Stimulated activated CD4-positive, alpha-beta T cell treated with anti-CD3 and anti-CD28 coated beads, Interleukin-4, amount 100 ng/mL, for 4 hours (primary cell): ENCODE measurements at places on chromosomes 2 and 18.

- DNase-seq = no peak
Observed at GRCh38 chr2:105455488-105456003, 56.7 kb upstream of the FHL2 start.

DNA sequence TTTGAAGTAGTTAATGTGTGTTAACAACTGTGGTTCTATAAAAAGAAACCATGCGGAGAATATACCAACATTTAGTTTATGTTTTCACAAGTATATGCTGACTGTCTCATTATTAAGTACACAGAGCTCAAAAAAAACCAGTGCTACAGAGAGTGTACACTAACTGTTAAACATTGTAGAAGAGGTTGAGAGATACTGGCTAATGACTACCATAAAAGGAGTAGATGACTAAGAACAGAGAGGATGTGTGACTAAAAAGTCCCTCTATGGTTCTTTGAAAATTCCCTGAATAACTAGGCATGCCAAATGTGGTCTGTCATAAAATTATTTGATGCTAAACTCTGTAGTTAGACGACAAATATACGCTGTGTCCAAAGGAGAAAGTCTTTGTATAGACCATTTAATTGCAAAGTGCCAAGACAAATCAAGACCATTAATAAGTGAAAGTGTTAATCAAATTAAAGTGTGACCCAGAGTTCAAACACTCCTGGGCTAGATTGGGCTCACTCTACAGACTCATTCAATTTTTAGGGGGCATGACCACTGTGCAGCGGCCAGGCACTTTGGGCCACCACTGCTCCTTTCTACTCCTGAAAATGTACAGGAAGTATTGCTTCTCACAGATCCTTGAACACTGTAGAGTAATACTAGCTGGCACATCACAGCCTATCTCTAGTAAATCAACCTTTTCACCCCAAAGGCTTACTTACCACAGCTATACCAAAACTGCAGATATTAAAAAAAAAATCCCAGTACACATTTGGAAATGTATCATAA is 45.1 kb upstream of the SERTAD2 start:
- DNase-seq = no peak

- no peak for DNase-seq
Observed at GRCh38 chr2:8679827-8680731, 1.8 kb upstream of the ID2 start.

- DNase-seq = no peak
Observed at GRCh38 chr18:65746936-65747335, 3.9 kb upstream of the CDH7 start.

GRCh38 chr2:67311536-67311935 is 85.6 kb upstream of the ETAA1 start:
- DNase-seq = no peak

- no peak for DNase-seq
Observed at GRCh38 chr2:221570321-221570935, 1.7 kb downstream of the EPHA4 start.

DNA sequence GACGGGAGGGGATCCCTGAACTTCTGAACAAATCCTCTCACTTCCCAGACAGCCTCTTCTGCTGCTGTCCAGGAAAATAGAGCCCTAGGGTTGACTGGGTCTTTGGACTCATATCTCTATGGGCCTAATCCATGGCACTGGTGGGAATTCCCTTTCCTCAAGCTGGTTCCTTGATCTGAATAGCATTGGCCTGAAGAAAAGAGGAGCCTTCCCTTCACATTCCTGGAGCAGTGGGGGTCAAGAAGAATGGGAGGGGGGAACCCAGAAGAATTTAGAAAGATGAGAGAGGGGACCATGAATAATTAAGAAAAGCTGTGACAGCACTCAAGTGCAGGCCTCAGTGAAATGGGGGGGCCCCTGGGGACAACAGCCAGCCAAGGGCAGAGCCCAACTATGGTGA is 80.2 kb downstream of the COL6A3 start:
- no peak for DNase-seq

DNA sequence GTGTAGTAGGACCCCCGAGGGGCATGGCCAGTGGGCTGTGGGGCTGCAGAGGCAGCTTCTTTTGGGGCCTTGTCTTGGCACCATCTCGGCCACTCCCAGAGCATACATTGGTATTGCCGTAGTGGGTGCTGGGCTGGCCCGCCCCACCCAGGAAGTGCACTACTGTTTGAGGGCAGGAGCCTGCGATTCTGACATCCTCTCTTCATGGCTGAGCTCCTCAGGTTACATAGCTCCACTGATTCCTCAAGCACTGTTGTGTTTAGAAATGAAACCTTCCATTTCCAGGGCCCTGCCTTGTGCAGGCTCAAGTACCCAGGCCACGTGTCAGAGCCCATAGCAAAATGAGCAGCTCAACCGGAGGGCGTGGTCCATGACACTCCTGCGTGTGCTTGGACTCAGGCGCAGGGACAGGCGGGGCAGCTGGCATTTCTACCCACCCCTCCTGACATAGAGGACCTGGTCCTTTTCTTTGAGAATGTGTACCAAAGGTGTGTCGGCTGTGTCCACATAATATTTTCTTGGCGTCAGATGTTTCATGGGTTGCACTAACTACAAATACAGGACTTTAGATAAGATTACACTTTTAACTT is 67.9 kb downstream of the DGKD start:
- DNase-seq = peak; percentile 36

DNA sequence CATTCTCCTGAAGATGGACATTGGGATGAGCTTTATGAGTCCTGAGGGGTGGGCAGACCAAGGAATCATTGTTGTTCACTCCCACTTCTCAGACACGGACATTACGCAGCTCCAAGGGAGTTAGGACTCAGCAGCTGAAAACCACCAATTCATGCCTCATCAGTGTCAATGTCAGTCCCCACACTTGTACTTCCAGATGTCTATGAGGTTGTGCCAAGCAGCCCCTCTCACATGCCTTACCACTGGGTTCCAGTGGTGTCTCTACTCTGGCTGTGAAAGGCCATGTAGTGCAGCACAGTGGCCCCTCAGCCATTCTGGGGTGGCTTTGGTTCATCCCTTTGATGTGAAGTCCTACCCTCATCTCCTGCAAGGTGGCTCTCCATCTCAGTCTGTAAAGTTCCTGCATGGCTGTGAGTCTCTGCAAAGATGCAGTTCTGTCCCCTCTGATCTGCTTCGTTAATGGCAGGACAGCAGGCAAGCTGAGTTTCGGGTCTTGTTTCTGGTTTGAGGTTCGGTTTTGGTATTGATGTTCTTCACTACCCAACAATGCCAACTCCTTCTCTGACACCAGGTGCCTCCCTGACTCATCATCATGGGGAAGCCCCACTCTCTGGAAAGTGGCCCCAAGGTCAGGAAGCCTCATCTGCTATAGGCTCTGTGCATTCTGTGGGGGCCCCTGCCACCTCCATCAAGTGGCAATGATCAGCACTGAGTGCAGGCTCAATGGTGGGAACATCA is 14.0 kb upstream of the COL6A3 start:
- peak; percentile 88 for DNase-seq

DNA sequence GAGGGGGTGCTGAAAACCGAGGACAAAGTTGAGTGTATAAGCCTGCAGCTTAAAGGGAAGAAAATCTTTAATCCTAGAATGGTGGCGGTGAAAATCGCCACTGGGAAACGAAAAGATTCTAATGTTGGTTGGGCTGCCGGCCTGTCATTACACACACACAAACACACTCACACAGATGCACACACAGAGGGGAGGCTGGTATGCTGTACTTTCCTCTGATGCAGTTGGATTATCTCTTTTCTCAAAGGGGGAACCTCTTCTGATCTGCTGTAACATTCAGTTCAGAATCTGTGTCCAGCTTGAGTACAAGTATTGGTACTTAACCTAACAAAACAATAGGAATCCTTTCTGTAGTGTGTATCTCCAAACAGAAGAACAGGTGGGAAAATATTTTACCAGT is 39.0 kb downstream of the ANXA4 start:
- DNase-seq = no peak

DNA sequence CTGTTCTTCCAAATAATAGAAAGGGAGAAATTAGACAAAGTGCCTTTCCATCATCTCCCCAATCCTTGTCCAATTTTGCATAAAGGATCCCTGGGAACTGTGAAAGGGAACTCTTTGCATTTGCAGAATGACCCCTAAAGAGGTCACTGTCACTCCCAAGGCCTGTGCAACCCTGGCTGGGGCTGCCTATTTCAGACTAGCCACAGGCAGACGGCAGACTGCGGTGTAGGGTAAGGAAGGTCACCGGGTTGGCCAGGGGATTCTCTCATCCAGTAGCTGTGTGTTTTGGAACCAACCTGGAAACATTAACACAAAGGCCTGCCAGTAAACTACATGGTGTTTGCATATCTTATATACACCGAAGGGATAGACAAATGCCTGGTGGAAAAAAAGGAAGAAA is 818.7 kb downstream of the BCL11A start:
- DNase-seq = no peak

GRCh38 chr18:21242780-21243401 is 859 bp downstream of the GREB1L start:
- DNase-seq = no peak

DNA sequence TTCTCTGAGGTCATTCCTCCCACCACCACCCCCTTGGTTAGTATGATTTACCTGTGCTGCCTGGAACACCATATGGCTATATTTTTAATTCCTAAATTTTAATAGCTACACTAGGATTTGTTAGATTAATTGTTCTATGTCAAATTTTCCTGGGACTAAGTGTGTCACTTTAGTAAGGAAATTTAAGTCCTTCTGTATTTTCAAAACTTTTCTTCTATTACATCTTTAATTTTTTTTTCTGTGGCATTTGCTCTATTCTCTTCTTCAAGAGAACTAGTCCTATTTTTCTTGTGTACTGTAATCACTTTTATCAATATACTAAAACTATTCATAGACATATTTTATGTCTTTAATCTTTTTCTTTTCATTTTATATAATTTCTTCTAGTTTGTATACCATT is 456.9 kb downstream of the ARHGAP15 start:
- DNase-seq = no peak

- DNase-seq = no peak
Observed at GRCh38 chr2:238636269-238637073, 209.7 kb downstream of the ASB1 start.

GRCh38 chr2:215554689-215555498 is 119.0 kb upstream of the FN1 start:
- DNase-seq = no peak

GRCh38 chr18:69725855-69726508 is 221.7 kb downstream of the CD226 start:
- no peak for DNase-seq

- no peak for DNase-seq
Observed at GRCh38 chr2:61134141-61134540, 27.8 kb upstream of the C2orf74 start.

- DNase-seq = no peak
Observed at GRCh38 chr2:98469862-98470544, 25.3 kb downstream of the INPP4A start.

DNA sequence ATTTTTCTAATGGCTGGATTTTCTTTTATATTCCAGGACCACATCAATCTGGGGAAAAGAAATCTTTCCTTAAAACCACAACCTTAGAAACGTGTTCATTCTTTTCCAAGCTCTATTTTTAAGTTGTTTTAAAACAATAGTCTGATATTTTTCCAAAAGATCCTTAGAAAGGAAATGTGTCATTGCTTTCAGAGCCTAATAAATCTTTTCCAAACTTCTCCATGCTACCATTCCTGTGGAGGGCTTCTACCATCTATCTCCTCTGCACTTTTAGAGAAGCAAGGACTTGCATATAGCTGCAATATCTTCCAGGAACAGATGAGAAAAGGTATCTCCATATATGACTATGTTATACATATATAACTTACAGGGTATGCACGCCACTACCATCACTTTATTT is 21.2 kb downstream of the WDFY1 start:
- DNase-seq = no peak

GRCh38 chr2:139805441-139805840 is 1025.3 kb upstream of the NXPH2 start:
- no peak for DNase-seq

GRCh38 chr2:204177977-204178522 is 241.5 kb downstream of the ICOS start:
- peak; percentile 60 for DNase-seq

DNA sequence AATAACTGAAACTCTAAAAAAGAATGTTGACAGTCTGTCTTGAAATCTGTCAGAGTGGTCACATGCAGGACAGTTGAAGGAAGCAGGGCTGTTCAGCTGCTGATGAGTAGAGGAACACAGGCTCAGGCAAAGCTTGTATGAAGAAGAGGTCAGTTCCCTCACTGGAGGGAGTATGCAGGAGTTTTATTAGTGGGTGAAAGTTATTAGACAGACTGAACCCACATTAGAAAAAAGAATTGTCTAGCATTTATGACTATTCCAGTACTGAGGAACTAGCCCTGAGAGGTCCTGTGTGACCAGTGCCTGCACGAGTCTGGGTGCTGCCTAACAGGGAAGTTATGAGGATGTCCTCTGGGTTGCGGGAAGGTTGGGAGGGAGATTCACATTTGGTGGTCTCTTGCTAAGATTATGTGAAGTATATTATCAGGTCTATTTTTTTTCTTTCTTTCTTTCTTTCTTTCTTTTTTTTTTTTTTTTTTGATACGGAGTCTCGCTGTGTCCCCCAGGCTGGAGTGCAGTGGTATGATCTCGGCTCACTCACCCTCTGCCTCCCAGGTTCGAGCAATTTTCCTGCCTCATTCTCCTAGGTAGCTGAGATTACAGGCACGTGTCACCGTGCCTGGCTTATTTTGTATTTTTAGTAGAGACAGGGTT is 9.6 kb downstream of the TET3 start:
- no peak for DNase-seq

DNA sequence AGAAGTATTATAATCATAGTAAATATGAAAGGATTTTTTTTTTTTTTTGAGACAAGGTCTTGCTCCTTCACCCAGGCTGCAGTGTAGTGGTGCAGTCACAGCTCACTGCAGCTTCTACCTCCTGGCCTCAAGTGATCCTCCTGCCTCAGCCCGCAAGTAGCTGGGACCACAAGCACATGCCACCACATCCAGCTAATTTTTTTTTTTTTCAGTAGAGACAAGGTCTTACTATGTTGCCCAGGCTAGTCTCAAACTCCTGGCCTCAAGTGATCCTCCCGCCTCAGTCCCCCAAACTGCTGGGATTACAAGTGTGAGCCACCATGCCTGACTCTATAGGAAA is 301.6 kb upstream of the STON1 start:
- DNase-seq = no peak

DNA sequence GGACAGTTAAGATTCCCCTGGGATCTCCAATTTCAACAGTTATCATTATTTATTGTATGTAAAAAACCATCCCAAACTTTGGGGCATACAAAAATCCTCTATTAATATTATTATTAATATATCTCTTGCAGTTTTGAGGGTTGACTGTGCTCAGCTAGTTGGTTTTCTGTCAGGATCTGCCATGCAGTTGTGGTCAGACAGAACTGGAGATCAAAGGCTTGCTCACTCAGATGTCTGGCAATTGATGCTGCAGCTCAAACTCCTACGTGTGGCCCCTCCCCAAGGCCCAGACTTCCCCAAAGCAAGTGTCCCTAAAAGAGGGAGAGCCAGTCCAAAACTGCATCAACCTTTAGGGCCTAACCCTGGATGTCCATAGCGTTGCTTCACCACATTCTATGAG is 204.7 kb downstream of the TTC32 start:
- no peak for DNase-seq

DNA sequence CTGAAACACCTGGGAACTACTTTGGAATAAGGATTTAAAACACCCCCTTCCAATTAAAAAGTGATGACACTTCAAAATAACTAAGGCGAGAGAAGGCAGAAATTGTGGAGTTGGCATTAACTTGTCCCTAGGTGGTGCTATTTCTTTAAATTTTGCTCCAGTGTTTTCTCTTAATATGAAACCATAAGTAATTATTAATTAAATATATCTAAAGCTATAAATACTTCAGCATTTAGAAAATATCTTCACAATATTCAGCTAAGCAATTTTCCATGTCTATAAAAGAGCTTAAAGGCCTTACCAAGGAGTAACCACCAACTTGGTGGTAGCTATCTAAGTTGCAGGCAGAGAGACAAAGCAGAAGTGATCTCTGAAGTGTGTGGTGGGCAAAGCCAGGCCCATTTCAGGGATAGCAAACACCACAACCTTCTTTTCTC is 186.8 kb upstream of the PGAP1 start:
- no peak for DNase-seq
